Activated CD4-positive, alpha-beta T cell treated with anti-CD3 and anti-CD28 coated beads for 4 hours (primary cell): ENCODE measurements at places on chromosomes 12 and 14.

DNA sequence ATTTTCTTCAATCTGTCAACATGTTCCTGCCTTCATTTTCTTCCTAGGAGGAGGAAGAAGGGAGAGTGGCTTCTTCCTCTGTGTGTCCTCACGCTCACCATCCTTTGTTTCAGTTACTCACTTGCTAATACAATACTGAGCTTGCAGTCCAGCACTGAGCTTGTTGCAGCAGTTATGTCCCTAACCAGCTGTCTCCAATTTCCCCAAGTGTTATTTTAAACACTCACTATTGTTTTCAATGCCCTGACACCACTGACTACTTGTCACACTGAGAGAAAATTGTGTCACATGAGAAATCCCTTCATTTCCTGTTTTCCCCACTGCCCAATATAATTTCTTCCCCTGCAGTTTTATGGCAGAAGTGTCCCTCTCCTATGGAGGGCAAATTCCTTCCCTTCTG, 53.4 kb downstream of the HSD17B6 start:
- no peak for DNase-seq

GRCh38 chr14:94924189-94924588, 154.3 kb upstream of the GSC start:
- no peak for DNase-seq

- no peak for DNase-seq
Measured at GRCh38 chr12:69821456-69822159, 3.4 kb upstream of the MYRFL start.

DNA sequence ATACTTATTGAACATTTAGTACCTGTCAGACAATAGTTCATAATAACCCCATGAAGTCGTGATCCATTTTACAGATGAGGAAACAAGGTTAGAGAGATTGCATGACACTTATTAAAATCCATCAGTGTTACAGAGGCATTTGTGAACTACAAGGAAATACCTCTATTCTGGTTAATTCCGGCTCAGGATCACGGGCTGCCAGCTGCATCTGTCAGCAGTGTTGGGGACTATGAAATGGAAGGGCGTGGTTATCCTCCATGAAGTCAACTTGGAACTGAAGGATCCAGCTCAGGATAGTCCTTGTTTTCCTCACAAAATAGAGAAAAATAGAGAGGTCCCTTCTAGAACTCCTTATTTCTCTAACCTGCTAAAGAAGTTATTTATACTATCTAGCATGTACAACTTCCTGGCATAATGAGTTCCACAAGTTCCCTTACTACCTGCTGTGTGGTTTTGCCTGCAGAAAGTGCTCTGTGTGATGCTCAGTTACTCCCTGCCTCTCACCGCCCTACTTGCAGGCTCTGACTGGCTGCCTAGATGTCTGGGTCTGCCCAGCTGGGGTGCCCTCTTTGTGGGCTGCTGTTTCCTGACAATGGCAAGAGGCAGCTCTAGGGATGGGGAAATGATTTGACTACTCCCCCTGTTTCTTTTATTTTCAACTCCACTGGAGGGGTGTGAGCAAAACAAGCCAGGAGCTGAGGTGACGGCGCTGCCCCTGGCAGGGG, 36.8 kb downstream of the PLXNC1 start:
- DNase-seq: no peak

DNA sequence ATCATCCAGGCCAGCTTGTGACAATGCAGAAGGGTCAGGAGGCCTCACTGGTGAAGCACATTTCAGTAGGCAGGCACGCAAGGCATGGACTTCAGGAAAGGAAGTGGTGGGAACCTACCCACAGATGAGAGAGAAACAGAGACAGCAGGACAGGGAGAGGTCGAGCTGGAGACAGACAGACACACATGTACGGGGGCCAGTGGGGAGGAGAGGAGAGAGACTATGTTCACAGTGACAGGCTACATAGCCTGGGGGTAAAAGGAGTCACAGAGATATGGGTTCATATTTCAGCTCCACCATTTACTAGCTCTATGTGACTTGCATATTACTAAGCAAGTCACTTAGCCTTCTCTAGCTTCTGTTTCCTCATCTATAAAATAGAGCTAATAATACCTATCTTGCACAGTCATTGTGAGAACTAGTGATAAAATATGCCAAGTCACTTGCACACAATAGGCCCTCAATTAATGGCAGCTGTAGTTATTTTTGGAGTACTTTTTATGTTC, 91.1 kb upstream of the FUT8 start:
- no peak for DNase-seq
